Tongue (tissue), 3 donors: ENCODE measurements at places on chromosomes 1 and 21. TPM values are rescaled to one million over a fixed set of nuclear protein-coding genes. Genes with fewer than 3 reads are reported as not detected.

DNA sequence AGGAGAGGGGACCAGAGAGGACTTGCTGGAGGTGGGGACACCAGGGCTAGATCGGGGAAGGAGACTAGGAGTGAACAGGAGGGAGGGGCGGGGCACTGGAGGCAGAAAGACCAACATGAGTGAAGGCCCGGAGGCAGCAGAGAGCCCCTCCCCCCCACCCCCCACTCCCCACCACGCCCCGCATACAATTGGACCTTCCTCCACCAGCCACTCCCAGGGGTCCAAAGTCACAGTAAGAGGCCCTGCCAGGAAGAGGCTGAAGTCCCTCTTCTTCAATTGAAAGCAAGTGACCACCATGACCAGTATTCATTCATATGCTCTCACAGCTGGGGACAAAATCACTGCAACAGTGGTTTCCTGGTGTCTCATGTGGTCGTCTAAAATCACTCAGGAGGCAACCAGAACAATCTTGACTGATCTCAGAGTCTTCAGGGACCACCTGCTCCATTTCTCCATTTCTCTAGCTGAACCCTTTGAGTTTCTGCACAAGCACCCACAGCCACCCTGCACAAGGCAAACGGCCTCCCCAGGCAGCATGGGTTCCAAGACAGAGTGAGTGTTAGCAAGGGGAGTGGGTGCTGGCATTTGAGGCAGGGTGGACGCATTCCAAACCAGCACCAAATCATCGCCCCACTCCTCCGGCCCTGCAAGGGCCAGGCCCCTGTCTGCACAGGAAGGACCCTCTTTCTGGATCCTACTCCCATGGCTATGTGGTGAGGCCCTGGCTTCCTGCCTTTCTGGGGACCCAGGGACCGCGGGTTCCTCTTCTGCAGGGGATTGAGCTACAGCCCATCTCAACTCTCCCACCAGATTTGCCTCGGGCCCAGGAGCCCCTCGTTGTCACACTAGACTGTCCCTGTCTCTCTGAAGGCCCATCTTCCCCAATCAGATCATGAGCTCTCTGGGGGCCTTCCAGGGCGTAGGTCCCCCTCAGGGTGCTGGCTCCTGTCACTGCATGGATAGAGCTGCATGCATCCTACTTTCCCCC lies 17.0 kb downstream of the LAPTM5 start:
- DNase-seq, result no peak

The SFN gene
- total RNA-seq, result 66.7 TPM

DNA sequence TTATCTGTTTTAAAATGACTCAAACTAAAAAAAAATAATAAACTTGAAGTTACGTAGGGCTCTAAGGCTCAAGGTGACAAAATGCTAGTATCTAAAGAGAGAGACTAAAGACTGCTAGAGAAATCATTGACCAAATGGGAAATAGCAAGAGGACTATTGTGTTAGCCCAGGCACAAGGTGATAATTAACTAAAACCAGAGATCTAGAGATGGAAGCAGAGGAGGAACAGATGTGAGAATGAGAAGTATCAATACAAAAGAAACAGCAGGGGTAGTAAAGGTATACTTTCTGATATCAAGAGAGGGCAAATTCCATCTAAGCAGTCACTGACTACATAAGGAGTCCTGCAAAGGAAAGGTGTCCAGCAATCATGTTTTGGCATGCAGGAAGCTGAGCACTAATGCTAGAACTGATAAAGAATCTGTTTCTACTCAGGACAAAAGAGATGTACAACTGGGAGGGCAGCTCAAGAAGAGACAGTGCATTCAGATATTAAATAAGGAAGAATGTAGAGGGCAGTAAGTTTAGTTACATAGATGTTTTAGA lies 100.2 kb upstream of the GNG4 start:
- DNase-seq, result no peak

- peak; percentile 61 for DNase-seq
Observed at GRCh38 chr21:36718951-36719501, 20.1 kb downstream of the SIM2 start.

DNA sequence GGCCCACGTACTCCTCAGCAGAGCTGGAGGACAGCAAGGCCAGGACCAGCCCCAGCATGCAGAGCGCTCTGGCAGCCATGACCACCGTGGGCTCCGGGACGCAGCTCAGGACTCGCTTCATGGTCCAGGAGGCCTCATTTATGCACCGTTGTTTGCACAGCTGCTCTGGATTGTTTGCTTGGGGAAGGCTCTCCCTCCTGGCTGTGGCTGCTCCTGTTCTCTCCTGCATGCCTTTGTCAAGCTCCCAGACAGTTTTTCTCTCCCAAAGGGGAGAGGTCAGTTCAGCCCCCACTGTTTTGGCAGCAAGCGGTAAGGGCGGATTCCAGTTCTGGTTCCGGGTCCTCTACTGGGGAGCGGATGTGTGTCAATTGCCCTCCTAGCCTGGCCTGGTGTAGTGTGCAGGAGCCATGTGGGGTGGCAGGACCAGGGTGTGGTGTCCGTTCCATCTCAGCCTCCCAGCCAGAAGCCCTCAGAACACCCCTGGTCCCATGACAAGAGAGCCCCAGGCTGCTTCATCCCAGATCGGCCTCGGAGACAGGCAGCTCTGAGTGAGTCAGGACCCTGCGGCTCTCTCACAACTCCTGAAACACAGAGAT lies at the start of gene TFF3:
TSS of gene TFF3 (minus strand) at position 114 of the 596 bp plus-strand sequence. CDS start at position 79, 35 bp downstream.
- DNase-seq, result peak; percentile 77

- DNase-seq, result peak; percentile 54
Observed at GRCh38 chr1:9320520-9321479, 28.1 kb downstream of the SPSB1 start.

DNA sequence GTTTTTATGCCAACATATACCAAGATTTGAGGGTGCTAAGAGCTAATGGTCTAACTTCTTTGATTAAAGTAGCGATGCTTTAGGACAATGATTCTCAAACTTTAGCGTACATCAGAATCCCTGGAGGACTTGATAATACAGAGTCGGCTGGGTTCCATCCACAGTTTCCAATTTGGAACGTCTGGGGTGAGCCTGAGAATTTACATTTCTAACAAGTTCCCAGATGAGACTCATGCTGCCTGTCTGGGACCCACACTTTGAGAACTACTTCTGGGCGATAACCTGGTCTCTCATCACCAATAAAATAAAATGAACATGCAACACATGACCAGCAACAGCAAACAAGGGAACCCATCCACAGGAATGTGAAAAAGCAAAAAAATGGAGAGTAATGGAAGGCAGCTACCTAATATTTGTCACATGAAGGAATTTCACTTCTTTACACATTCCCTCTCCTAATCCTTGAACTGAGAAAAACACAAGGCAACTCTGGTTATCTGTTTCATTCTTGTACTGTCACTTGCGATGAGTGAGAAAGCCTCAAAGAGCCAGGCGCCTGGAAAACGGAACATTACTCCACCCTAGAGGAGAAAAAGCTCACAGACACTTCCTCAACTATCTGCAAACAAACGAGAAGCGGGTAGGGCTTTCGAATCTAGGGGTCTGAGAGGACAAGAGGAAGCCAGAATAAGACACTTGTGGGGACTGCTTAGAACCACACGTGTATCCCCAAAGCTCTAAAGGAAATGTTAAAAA lies 14.0 kb downstream of the HSF2BP start:
- peak; percentile 88 for DNase-seq

GRCh38 chr1:194644528-194644927 lies 1458.1 kb upstream of the B3GALT2 start:
- no peak for DNase-seq

- peak; percentile 90 for DNase-seq
Observed at GRCh38 chr1:155167166-155168104, 5.7 kb downstream of the KRTCAP2 start.

DNA sequence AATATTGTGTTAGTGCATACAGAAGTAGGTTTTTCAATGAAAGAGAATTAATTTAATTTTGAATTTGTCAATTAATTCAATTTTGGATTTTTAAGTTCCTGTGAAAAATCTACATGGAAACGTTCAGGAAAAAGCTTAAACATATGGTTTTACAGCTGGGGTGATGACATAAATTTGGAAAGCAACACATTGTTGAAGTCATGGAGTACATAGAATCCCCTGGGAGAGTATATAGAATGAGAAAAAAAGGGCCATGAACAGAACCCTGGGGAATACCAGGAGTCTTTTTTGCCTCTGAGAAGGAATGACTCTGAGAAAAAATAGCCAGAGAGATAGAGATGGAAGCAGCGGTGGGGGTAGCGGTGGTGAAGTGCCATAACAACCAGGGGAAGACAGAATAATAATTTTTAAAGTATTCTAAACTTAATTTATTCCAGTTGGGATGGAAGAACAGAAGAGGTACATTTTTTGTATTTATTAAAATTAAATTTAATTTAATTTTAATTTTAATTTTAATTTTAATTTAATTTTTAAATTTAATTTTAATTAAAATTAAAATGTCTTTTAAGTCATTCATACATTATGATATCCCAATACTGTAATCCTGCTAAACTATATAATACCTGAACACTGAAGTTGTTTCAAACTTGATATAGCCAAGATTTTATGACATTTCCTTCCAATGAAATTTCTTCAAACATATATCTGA lies 48.9 kb downstream of the NME7 start:
- peak; percentile 40 for DNase-seq

The RGS2 gene
- total RNA-seq, result 50.8 TPM

The ANXA9 gene
- total RNA-seq, result 1.6 TPM

The CDKN2C gene
- total RNA-seq, result 22.0 TPM

The FCGR1A gene
- 1.7 TPM for total RNA-seq
